ENCODE measurements at places on chromosomes 1 and 21.

- H3K4me1 ChIP-seq, result no peaks in the 10 kb centered on the region
- no peaks in the 10 kb centered on the region for H3K27me3 ChIP-seq
- no peak for DNase-seq
- H3K4me3 ChIP-seq, result no peak overlapping the region
- peaks cover 11% of the 10 kb centered on the region for H3K36me3 ChIP-seq
- no peak overlapping the region for H3K27ac ChIP-seq
These were observed 29.7 kb upstream of the KDM4A start for GRCh38 chr1:43619996-43620920.

DNA sequence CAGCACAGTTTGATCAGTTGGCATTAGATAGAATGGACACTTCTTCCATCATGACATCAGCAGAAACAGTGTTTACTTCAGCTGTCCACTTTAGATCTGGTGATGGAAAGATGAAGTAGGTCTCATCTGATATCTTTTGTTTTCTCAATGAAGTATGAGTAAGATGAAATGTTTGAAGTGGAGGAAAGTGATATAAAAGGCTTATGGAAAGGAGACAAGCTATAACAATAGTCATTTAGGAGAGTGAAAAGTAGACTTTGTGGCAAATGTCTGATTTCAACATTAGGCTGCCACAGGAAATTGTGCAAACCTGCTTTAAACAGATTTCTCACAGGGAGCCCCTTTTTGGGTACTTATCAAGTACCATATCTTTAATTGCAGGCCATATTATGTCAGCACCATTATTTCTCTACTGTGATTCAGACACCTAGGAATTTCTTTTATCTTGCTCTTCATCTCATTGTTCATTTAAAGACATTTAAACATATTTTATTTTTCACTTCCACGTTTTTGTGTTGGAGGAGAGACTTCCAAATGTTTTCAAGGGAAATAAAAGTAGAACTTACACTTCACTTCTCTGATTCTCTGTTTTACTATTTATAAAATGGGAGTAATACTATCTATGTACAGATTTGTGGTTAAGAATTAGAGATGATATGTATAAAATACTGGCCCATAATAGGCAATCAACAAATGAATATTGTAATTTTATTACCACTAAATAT lies 18.1 kb downstream of the PDC start:
- peaks cover 15% of the 10 kb centered on the region for H3K4me1 ChIP-seq
- H3K27me3 ChIP-seq, result no peaks in the 10 kb centered on the region
- DNase-seq, result peak; percentile 24

GRCh38 chr1:204647114-204647804 lies 38.3 kb downstream of the LRRN2 start:
- H3K4me1 ChIP-seq, result peaks cover 8% of the 10 kb centered on the region
- no peak overlapping the region for H3K4me3 ChIP-seq
- peaks cover 46% of the 10 kb centered on the region for H3K27me3 ChIP-seq
- no peak overlapping the region for H3K27ac ChIP-seq

DNA sequence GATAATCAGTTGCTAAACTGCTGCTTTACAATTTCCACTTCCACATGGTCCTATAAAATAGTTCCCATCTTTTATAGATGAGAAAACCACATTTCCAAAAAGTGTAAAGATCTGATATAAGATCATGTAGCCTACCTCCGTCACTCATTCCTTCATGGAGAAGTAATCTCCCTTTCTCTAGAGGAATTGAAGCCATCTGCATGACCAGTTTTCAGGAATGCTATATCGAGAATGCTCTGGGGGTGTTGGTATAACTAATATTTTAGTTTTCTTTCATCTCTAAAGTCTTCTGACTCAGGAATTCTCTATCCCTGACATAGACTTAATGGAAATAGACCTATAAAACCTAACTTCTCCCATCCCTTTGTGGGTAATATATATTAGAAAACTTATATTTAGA lies 173.0 kb upstream of the UBE2U start:
- H3K4me1 ChIP-seq, result no peaks in the 10 kb centered on the region
- no peak overlapping the region for H3K27ac ChIP-seq
- no peaks in the 10 kb centered on the region for H3K36me3 ChIP-seq
- no peaks in the 10 kb centered on the region for H3K27me3 ChIP-seq
- no peak for DNase-seq
- no peak overlapping the region for H3K4me3 ChIP-seq

- no peaks in the 10 kb centered on the region for H3K36me3 ChIP-seq
- no peak for DNase-seq
- H3K4me3 ChIP-seq, result no peak overlapping the region
- H3K4me1 ChIP-seq, result peaks cover 17% of the 10 kb centered on the region
These were observed 29.4 kb downstream of the MAP3K7CL start for GRCh38 chr21:29159842-29160241.

DNA sequence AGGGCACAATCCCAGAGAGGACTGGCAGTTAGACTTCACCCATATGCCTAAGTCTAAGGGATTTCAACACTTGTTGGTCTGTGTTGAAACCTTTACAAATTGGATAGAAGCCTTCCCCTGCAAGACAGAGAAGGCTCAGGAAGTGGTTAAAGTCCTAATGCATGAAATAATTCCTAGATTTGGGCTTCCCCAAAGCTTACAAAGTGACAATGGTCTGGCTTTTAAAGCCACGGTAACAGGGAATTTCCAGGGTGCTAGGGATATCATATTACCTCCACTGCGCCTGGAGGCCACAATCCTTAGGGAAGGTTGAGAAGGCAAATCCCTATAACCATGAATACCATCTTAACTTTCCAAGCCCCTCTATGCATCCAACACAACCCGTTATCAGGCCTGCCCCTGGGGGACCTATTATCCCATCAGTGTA lies 3.3 kb upstream of the FMO4 start:
- no peak overlapping the region for H3K27ac ChIP-seq
- H3K4me1 ChIP-seq, result peaks cover 6% of the 10 kb centered on the region
- H3K4me3 ChIP-seq, result no peak overlapping the region
- no peaks in the 10 kb centered on the region for H3K36me3 ChIP-seq

- no peak overlapping the region for H3K27ac ChIP-seq
- DNase-seq, result no peak
- peaks cover 5% of the 10 kb centered on the region for H3K36me3 ChIP-seq
- H3K4me3 ChIP-seq, result no peak overlapping the region
These were observed 28.5 kb upstream of the C1orf105 start for GRCh38 chr1:172391976-172392375.

- DNase-seq, result no peak
- H3K4me1 ChIP-seq, result no peaks in the 10 kb centered on the region
- no peak overlapping the region for H3K4me3 ChIP-seq
- H3K27ac ChIP-seq, result no peak overlapping the region
- H3K36me3 ChIP-seq, result peaks cover under 1% of the 10 kb centered on the region
These were observed 56.0 kb upstream of the GPR52 start for GRCh38 chr1:174391716-174392115.
